ENCODE measurements at places on chromosomes 13 and 19. TPM values are rescaled to one million over a fixed set of nuclear protein-coding genes. Genes with fewer than 3 reads are reported as not detected.

GRCh38 chr19:46357846-46358583, 11.1 kb downstream of the PPP5C start:
- no peak for DNase-seq

RASIP1 gene
- total RNA-seq: 0.66 TPM

DNA sequence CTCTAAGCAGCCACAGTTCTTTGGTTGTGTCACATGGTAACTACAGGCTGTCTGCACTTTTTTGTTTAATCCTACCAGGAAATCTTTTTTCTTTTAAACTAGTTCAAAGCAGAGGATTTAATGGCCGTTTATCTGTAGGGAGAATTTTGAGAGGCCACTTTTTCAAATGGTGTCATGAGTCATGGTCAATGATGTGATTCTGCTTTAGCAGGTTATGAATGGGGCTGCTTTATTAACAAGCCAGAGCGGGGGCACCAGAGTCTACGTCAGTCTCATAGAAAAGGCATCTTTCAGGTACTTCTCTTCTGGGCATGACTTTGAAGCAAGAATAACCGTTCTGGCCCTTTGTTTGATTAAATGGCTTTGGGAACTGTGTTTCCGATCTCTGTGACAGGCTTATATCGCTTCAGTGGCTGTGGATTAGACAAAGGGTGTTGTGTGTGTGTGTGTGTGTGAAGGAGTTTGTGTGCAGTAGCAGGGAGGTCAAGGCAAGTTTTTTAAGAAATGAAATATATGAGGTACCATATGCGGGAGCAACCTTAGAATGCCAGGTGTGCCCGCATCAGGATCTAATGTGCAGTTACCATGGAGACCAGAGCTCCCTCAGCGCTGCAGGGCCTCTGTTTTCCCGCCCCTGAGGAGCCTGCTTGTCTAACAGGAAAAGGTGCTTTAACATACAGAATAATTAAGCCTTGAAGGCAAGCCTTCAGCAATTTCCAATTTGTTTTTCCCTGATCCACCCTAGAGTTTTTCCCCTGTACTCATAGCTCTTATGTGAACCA, 120.5 kb downstream of the KATNAL1 start:
- DNase-seq: no peak

TNPO2 gene
- total RNA-seq: 100 TPM

DNA sequence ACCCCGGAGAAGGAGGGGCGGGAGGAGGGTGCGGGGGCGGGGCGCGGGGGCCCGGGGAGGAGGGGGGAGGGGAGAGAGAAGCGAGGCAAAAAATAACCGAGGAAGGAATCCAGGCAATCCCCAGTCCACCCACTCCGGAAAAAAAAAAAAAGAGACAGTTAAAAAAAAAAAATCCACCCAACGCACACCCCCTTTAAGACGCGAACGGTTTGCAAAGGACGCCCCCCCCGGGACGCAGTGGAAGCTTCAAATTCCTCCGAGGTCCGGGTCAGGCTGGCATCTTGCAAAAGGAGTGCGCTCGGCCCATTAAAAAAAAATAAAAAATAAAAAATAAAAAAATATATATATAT, at the start of gene CACNA1A:
Gene CACNA1A (minus strand): TSS at position 9 of the 350 bp plus-strand sequence. CDS start 255 bp downstream, outside the sequence.
- no peak for DNase-seq

PGLYRP2 gene
- total RNA-seq: 0.29 TPM

DNA sequence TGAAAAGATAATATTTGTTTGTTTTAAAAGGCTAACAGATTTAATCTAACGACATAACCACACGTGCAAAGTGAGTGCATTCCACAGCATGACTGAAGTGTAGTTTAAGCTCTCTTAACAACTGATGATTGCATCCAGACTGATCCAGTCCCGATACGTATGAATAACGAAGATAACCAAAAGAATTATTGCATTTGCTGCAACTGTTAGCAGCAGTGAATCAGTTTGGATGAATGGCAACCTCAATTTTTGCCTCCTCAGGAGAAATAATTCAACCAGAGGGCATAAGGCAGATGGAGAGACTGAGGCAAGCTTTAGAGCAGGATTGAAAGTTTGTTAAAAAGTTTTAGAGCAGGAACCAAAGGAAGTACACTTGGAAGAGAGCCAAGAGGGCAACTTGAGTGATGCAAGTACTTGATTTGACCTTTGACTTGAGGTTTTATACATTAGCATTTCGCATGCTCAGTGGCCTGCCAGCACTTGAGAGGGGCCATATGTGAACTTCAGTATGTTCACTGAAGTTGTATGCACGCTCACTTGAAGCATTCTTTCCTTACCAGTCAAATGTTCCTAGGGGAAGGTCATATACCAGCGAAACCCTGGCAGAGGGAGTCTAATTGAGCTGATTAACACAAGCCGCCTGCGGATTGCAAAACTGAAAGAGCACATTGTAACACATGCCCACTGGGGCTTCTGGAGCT, 835.0 kb upstream of the PCDH20 start:
- no peak for DNase-seq

DNA sequence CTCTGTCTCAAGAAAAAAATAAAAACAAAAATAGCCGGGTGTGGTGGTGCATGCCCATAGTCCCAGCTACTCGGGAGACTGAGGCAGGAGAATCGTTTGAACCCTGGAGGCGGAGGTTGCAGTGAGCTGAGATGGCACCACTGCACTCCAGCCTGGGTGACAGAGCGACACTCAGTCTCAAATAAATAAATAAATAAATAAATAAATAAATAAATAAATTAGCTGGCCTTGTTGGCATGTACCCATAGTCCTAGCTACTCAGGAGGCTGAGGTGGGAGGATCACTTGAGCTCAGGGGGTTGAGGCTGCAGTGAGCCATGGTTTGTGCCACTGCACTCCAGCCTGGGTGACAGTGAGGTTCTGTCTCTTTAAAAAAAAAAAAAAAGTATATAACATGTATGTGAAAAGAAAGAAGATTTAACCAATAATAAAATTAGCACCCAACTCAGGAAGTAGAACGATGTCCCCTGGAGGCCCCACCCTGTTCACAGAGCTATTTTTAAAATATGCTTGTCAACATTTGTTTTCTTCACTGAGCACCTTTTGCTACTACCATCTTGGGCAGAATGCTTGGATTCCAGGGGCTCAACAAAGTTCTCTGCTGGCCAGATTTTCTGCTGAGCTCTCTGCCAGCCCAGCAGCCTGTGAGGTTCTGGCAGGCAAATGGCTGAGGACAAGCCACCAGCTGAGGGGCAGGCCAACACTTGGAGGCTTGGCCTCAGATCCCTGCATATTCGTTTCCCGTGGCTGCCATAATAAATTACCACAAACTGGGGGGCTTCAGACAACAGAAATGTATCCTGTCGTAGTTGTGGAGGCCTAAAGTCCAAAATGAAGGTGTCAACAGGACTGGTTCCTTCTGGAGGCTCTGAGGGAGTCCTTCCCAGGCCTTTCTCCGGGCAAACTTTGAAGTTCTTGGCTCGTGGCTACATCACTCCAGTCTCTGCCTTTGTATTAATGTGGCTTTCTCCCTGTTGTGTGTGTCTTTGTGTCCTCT, 5.2 kb downstream of the SLC25A42 start:
- DNase-seq: no peak

DNA sequence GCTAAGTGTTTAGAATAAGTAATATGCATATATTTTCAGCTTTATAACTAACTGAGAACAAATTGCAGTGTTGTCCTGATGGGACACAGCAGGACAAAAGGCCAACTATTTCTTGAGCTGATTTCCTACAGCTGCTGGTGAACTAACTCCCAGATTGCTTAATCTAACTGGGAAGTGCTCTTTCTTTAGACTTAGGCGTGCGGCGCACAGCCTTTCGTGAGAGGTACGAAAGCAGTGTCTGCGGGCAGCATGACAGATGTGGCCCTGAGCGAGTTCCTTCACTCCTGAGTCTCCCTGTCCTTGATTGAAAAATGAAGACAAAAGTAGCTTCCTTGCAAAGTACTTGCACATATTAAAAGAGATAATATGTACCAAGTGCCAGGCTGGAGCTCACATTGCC, 47.3 kb upstream of the NPAS1 start:
- DNase-seq: no peak

GRCh38 chr13:110422913-110423688, 116.0 kb downstream of the COL4A2 start:
- no peak for DNase-seq

GRCh38 chr13:113813070-113813748, 50.7 kb downstream of the GAS6 start:
- DNase-seq: no peak

- DNase-seq: no peak
These were observed 3.5 kb downstream of the USP12 start for GRCh38 chr13:27168086-27168485.

GRCh38 chr13:112668924-112669323, 20.9 kb upstream of the ATP11A start:
- DNase-seq: no peak

DNA sequence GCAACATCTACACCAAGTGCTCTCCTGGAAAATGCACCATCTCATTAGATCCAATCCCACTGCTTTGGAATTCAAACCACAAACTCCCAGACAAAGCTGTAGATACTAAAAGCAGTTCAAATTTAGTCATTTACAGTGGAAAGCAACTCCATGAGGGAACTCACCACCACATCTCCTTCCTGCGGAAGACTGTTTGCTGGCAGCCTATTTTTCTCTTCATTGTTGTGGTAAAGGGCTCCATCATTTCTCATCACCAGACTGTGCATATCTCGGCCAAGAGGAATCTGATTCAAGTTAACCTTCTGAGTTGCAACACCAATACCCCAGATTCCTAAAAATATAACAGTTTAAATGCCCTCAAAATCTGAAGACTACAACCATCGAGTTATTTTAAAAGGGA, 8.4 kb downstream of the SPRYD7 start:
- no peak for DNase-seq

GRCh38 chr19:35346193-35347052, 1.3 kb upstream of the FFAR1 start:
- DNase-seq: peak; percentile 69

- DNase-seq: no peak
These were observed 15.5 kb downstream of the STX10 start for GRCh38 chr19:13134626-13135025.

GRCh38 chr19:34508540-34508939, 27.0 kb downstream of the WTIP start:
- no peak for DNase-seq

MBNL2 gene
- total RNA-seq: 15.2 TPM

DNA sequence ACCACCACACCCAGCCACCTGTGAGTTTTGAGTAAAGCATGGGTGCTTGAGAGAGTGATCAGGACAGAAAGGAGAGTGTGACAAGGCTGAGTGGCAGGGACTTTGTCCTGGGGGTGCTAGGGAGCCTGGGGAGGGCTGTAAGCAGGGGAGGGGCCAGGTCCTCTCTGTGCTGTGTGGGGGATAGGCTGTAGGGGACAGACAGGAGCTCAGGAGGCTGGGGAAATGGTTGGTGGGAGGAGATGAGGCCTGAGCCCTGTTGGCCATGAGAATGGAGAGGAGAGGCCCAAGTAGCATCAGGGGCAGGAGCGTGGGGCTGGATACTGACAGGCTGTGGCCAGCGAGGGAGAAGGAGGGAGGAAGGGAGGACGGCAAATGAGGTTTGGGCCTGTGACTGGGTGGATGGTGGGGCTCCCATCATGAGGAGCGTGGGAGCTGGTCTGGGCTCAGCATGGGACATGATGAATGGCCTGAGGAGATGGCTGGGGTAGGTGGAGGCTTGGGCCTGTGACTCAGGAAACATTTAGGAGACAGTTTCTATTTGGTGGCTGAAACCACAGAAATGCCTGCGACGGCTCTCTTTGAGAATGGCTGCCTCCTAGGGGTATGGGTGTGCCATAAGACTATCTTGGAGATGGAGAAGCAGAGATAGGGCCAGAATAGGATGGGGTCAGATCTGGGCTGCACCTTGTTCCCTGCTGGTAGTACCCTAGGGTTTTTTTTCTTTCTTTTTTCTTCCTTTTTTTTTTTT, 25.0 kb downstream of the GRIN2D start:
- DNase-seq: no peak

DNA sequence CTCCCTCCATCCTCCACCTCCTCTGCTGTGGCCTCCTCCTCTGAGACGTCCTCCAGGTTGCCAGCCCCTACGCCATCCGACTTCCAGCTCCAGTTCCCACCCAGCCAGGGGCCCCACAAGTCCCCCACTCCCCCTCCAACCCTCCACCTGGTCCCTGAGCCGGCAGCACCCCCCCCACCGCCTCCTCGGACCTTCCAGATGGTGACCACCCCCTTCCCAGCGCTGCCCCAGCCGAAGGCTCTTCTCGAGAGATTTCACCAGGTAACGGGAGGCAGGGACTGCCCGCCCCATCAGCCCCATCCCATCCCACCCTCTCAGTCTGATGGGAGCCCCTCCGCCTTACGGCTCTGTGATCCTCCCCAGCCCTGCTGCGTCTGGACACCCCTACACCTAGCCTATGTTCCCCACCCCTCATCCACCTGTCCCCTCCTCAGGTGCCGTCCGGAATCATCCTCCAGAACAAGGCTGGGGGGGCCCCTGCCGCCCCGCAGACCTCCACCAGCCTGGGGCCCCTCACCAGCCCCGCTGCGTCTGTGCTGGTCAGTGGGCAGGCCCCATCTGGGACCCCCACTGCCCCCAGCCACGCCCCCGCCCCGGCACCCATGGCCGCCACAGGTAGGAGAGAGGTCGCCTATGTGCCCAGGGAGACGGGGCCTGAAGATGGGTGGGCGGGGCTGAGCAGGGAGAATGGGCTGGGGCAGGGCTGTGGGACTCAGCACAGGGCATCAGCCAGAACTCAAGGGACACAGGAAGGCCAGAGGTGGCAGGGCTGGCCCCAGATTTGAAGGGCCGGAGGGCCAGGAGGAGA, 18.6 kb upstream of the EHD2 start:
- DNase-seq: no peak

DNA sequence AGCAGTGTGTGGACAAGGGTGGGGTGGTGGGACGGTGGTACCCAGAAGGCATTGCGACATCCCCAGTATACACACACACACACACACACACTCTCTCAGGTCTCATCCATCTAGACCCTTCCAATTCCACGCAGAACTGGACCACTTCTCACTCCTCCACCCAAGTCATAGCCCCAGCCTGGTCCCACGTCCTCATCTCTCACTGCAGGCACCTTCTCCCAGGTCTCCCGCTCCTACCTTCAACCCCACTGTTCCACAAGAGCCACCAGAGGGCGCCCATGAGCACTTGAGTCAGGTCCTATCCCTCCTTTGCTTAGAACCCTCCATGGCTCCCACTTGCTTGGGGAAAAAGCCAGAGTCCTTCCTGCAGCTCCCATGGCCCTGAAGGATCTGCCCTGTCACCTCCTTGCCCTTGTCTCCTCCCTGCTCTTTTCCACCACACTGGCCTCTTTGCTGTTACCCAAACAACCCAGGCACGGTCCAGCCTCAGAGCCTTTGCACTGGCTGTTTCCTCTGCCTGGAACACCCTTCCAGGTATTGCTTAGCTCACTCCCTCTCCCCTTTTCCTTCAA, 62.6 kb downstream of the IER2 start:
- DNase-seq: peak; percentile 71
